Type B pancreatic cell (in vitro differentiated cells): ENCODE measurements at places on chromosomes 7 and 10.
A peak's percentile ranks its signal among the peaks of the same experiment; 100 is the strongest.

DNA sequence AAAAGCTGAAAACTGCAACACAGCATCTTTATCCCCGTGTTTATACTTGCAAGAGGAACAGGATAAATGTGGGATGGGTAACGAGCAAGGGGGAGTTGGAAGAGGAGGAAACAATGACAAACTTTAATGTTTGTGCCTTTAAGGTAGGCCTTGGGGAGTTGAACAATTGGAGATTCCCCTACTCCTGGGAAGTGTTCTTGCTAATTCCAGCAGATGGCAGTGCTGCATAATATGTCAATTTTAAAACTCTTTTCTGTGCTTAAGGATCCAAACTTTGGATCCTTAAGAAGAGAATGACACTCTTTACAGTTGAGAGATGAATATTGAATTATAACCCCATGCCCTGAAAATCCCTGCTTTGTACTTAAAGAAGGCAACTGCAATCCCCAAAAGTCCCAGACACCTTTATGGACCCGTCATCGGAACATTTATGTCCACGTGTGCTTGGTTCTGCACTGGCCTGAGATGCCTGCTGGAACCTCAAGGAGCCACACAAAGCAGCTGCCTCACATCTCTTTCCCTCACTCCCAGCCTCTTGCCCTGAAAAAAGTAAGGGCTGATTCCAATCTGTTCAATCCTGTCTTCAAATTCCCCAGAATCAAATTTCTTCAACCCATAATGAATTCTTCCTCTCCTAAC is 12.0 kb downstream of the IFIT5 start:
- H3K4me1 ChIP-seq = peaks cover 10% of the 10 kb centered on the region
- H3K27ac ChIP-seq = no peak overlapping the region
- DNase-seq = no peak
- H3K36me3 ChIP-seq = no peaks in the 10 kb centered on the region
- no peaks in the 10 kb centered on the region for H3K27me3 ChIP-seq

GRCh38 chr7:87057210-87057609 is 2.2 kb downstream of the ELAPOR2 start:
- H3K4me1 ChIP-seq = peaks cover 18% of the 10 kb centered on the region
- no peaks in the 10 kb centered on the region for H3K36me3 ChIP-seq
- peak overlapping the region; percentile 51 for H3K4me3 ChIP-seq
- peaks cover 19% of the 10 kb centered on the region for H3K27me3 ChIP-seq
- no peak overlapping the region for H3K27ac ChIP-seq

DNA sequence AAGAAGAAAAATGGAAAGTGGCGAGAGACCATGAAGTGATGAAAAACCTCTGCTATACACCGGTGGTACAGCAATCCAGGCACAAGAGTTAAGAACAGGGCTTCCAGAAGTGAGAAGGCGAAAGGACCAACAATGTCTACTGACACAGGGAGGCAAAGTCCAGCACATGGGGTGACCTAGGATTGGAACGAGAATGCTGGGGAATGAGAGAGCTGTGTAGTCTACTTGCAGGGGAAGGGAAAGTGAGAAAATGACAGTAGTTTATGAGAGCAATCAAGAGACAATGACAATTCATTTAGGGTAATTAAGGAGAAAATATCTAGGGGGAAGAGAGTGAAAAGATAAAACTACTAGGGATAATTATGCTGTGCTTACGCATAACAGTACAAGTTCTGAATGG is 169.2 kb downstream of the SLC25A13 start:
- H3K4me1 ChIP-seq = no peaks in the 10 kb centered on the region
- no peaks in the 10 kb centered on the region for H3K27me3 ChIP-seq
- H3K27ac ChIP-seq = no peak overlapping the region
- no peak for DNase-seq
- no peak overlapping the region for H3K4me3 ChIP-seq
- H3K36me3 ChIP-seq = peaks cover 24% of the 10 kb centered on the region

DNA sequence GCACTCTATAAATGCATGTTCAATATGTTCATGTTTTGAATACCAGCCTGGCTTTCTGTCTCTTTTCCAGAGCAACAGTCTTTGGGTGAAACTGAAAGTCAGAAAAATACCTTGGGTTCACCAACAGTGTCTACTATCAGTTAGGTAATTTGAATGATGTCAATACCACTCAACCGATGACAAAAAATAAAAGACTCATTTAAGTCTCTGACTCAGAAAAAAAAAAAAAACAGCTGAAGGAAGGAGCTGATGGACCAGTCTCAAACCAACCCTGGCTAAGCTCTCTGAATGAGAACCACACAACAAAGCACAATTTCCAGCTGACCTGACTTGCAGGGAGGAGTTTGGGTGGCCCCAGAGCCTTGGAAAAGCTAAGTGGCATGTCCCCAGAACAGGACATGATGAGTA is 42.5 kb downstream of the ABLIM1 start:
- H3K4me3 ChIP-seq = peak overlapping the region; percentile 56
- H3K36me3 ChIP-seq = no peaks in the 10 kb centered on the region
- no peaks in the 10 kb centered on the region for H3K27me3 ChIP-seq
- peaks cover 12% of the 10 kb centered on the region for H3K4me1 ChIP-seq
- no peak for DNase-seq
- peak overlapping the region; percentile 73 for H3K27ac ChIP-seq

GRCh38 chr10:116015583-116016333 is 257.2 kb downstream of the GFRA1 start:
- no peak for DNase-seq
- no peak overlapping the region for H3K27ac ChIP-seq
- H3K36me3 ChIP-seq = no peaks in the 10 kb centered on the region
- peaks cover 9% of the 10 kb centered on the region for H3K27me3 ChIP-seq
- H3K4me3 ChIP-seq = no peak overlapping the region

DNA sequence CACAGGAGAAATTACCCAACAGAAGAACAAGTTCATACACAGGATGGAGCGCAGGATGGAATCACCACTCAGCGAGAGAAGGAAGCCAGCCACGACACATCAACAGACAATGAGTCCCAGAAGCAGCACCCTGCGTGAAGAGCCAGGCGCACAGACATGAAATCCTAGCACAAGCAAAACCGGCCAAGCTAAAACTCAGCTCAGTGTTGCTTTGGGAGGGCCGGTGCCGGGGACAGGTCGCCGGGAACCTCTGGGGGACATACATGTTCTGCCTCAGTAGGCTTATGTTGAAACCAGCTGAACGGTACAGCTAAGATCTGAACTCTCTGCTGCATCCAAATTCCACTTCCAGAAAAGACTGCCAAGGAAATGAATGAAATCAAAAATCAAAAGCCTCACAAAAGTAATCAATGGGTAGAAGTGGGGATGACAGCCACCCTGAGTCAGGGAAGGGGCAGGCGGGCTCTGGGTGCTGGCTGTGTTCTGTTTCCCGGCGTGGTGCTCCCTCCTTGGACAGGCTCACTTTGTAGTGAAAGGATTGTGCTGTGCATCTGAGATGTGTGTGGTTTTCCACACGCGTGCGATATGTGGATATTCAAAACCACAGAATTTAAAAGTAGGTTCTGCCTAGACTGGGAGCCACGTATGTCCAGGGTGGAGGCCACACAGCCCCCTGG is 114.7 kb downstream of the PDGFA start:
- H3K27me3 ChIP-seq = peaks cover 23% of the 10 kb centered on the region
- no peaks in the 10 kb centered on the region for H3K36me3 ChIP-seq
- H3K4me3 ChIP-seq = no peak overlapping the region
- no peak overlapping the region for H3K27ac ChIP-seq
- no peak for DNase-seq

GRCh38 chr7:154928136-154929005 is 74.6 kb downstream of the PAXIP1 start:
- no peaks in the 10 kb centered on the region for H3K4me1 ChIP-seq
- DNase-seq = no peak
- peak overlapping the region; percentile 96 for H3K27ac ChIP-seq
- peaks cover 5% of the 10 kb centered on the region for H3K27me3 ChIP-seq
- H3K36me3 ChIP-seq = no peaks in the 10 kb centered on the region

GRCh38 chr7:143434660-143435059 is 8.6 kb upstream of the TAS2R60 start:
- peaks cover 9% of the 10 kb centered on the region for H3K27me3 ChIP-seq
- no peaks in the 10 kb centered on the region for H3K4me1 ChIP-seq
- no peaks in the 10 kb centered on the region for H3K36me3 ChIP-seq
- no peak for DNase-seq
- no peak overlapping the region for H3K4me3 ChIP-seq

DNA sequence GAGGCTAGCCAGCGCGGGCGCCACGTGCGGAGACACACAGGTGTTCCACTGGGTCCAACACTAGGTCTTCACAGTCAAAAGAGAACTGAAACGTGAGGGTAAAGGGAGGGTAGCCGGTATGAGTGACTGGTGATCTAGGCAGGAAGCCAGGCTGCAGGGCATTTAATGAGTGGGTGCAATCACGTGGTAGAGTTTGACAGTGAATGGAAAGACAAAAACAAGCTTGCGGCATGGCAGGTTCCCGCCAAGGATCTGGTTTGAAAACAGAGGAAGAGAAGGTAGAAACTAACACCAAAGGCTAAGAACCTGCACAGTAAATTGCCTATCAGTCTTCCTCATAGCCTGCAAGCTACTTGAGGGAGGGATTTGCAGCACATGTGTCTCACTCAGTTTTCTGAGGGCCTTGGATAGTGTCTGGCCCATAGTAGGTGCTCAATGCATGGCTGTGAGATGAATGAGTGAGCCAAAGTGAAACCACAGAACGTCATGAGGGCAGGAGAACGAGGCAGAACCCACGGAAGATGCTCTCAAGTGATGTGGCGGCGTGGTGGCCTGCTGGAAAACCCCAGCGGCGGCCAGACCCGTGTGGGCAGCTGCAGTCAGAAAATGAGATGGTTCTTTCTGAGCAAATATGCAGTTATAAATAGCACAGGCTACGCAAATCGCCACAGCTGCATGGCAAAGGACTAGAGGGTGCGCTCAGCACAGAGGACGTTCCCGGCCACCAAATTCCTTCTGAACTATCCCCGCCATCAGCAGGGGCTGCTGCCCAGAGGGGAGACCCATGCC is 183.6 kb upstream of the NFE2L3 start:
- no peak for DNase-seq
- no peaks in the 10 kb centered on the region for H3K36me3 ChIP-seq
- H3K27ac ChIP-seq = peak overlapping the region; percentile 24
- peaks cover 6% of the 10 kb centered on the region for H3K4me1 ChIP-seq
- H3K27me3 ChIP-seq = peaks cover 9% of the 10 kb centered on the region
